CD4-positive, alpha-beta T cell treated with Interleukin-6 for 4 hours (primary cell): ENCODE measurements at places on chromosomes 4 and X.

- no peak for DNase-seq
These were observed 92.0 kb upstream of the KLHL4 start for GRCh38 chrX:87425618-87426017.

GRCh38 chrX:63128509-63128908, 222.6 kb downstream of the SPIN4 start:
- peak; percentile 6 for DNase-seq

DNA sequence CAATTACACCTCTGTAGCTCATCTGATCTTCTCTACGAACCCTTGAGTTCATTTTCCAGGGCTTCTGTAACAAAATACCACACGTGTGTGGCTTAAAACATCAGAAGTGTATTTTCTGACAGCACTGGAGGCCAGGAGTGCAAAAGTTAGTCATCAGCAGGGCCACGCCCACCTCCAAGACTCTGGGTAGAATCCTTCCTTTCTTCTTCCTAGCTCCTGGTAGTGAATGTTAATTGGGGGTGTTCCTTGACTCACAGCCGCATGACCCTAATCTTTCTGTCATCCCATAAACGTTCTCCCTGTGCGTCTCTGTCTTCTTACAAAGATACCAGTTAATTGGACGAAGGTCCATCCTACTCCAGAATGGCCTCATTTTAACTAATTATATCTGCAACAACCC, 115.0 kb downstream of the TRIML1 start:
- DNase-seq: no peak

- no peak for DNase-seq
These were observed 93.0 kb downstream of the ZXDA start for GRCh38 chrX:57817302-57817701.

GRCh38 chr4:124907881-124908280, 195.3 kb upstream of the ANKRD50 start:
- no peak for DNase-seq

- no peak for DNase-seq
These were observed 6.8 kb upstream of the CXCL2 start for GRCh38 chr4:74105656-74106280.

DNA sequence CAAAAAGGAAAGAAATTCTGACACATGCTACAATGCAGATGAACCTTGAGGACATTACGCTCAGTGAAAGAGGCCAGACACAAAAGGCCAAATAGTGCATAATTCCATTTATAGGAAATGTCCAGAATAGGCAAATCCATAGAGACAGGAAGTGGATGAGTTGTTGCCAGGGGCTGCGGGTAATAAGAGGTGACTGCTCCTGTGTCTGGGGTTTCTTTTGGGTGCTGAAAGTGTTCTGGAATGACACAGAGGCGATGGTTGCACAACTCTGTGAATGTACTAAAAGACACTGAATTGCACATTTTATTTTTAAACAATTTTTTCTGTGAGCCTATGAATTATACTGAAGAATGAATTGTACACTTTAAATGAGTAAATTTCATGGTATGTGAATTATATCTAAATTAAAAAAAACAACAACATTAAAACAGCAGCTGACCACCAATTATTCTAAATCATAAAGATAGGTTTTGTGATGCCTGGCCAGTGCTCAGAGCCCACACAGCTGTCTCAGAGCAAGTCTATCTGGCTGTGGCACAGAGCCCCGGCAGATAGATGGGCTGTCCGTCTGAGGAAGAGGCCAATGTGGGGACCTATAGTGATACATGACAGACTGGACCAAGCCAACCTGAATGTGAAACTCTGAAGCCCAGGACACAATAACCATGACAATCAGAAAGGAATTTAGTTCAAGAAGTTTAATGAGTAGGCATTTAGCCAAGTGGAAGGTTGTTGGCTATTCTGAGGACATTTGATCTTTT, 23.5 kb upstream of the IRAK1 start:
- DNase-seq: no peak

DNA sequence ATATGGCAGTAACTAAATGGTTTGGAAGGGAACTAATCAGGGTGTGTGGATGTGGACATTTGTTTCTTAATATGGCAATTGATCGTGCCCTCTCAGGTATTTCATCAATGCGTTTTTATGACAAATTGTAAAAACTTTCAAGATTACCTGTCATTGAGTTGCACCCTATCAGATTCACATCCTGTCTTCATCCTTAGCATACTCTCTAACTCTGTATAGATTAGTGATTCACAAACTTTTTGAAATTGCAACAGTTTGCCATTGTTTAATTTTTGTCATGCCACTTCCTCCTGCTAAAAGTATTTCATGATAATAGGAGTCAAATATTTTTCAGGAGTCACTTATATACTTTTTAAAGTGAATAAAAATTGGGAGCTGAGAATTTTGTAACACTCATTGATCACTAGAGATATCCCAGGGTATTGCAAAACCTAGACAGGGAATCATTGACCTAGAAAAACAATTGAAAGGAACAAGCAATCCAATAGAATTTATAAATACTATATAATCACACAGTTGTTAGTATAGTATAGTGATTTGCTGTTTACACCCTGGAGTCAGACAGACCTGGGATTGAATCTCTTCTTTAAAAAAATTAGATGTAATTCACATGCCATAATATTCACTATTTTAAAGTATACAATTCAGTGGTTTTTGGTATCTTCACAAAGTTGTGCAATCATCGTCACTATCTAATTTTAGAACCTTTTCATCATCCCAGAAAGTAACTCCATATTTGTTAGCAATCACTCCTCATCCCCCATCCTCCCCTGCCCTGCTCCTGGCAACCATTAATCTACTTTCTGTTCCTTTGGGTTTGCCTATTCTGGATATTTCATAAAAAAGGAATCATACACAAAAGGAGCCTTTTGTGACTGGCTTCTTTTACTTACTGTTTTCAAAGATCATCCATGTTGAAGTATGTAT, 8.9 kb downstream of the MID2 start:
- no peak for DNase-seq

DNA sequence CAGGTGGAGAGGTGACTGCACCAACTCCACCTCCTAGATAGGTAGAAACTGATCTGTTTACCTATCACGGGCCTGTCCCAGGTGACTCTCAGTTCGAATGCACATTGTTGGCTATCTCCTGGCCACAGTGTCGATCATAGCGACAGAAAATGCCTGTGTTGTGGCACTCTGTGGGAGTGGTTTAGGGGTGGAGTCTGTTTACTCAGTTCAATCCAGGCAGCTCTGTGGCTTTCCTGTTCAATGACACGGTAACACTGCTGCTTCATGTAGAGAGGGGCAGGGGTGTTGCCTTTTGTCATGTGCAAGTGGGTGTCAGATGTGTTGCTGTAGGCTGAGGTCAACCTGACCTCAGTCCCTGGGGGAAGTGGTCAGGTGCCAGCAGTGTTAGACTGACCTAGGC, 1602.4 kb downstream of the TECRL start:
- DNase-seq: no peak

DNA sequence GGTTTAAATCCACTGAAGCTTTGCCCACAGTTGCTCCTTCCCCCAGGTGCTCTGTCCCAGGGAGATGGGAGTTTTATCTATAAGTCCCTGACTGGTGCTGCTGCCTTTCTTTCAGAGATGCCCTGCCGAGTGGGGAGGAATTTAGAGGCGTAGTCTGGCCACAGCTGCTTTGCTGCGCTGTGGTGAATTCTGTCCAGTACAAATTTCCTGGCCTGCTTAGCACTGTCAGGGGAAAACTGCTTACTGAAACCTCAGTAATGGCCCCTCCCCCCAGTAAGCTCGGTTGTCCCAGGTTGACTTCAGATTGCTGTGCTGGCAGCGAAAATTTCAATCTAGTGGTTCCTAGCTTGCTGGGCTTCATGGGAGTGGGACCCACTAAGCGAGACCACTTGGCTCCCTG, 40.1 kb downstream of the UGT2B17 start:
- no peak for DNase-seq

- DNase-seq: no peak
These were observed 26.4 kb upstream of the REPS2 start for GRCh38 chrX:16920075-16920474.

GRCh38 chr4:10053635-10054453, 32.5 kb upstream of the SLC2A9 start:
- no peak for DNase-seq

- no peak for DNase-seq
These were observed 41.4 kb upstream of the PPP2R3B start for GRCh38 chrX:427812-428725.
